Choroid plexus epithelial cell (primary cell): ENCODE measurements at places on chromosomes 7 and 10.

GRCh38 chr7:42869131-42870020 lies 42.5 kb downstream of the C7orf25 start:
- peak; percentile 17 for DNase-seq

- DNase-seq = peak; percentile 18
Measured at GRCh38 chr10:14742815-14743214, 31.9 kb downstream of the FAM107B start.

- no peak for DNase-seq
Measured at GRCh38 chr10:6069081-6069931, 7.1 kb upstream of the IL2RA start.

DNA sequence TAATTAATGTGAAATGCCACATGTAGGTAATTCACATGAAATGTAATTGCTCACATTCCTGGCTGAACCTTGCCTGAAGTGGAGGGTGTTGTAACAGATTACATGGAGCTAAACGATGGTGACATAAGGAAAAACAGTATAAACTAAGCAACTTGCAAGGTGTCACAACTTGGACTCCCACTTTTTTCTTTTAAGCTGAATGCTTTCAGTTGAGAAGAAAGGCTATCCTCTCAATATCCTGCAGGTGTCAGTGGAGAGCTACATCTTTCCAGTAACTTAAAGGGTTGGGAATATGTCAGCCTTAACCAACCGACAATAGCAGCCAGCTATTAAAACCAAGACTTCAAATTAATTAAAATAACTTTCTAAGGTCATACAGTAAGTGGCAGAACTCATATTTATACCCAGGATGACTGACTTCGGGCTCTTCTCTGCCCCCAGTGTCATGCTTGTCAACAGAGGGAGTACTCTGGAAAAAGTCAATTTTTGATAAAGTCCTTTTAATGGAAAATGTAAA lies 33.7 kb downstream of the NRBF2 start:
- peak; percentile 93 for DNase-seq

DNA sequence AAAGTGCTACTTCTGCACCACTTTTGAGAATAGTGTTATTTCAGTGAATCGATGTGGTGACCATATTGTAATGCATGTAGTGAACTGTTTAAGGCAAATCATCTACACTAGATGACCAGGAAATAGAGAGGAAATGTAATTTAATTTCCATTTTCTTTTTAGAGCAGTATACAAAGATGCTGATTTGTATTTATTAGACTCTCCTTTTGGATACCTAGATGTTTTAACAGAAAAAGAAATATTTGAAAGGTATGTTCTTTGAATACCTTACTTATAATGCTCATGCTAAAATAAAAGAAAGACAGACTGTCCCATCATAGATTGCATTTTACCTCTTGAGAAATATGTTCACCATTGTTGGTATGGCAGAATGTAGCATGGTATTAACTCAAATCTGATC lies 110.4 kb downstream of the CFTR start:
- DNase-seq = no peak

GRCh38 chr10:119221201-119221600 lies 13.8 kb downstream of the GRK5 start:
- DNase-seq = no peak

DNA sequence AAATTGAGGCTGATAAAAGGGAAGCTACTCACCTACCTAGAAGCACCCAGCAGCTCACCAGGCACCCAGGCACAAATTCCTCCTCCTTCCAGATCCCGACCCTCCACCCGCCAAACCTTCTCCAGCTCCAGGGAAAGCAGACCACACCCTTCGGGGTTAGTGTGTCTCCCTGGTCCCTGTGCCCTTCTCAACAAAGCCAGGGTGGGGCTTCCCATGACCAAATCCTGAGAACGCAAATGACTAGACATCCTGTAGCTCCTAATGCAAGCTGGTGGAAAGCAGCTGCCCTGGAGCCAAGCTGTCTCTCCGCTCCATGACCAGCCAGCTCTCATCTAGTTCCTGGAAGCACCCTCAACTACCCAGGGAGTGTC lies 4.4 kb downstream of the TBX20 start:
- DNase-seq = no peak

DNA sequence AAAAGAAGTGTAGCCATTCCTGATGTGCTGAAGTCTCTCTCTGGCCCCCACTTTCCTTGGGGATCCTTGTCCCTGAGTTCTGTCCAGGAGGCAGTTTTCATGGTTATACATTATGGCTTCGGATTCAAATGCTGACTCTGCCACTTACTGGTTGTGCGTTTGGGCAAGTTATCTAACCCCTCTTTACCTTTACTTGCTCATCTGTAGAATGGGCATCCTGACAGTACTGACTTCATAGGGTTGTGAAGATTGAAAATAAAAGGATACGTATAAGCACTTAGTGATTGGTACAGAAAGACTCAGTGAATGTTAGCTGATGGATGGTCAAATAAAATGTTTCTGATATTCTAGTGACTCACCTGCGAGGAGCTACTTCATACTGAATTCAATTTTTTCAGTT lies 65.1 kb downstream of the TACR2 start:
- DNase-seq = no peak

DNA sequence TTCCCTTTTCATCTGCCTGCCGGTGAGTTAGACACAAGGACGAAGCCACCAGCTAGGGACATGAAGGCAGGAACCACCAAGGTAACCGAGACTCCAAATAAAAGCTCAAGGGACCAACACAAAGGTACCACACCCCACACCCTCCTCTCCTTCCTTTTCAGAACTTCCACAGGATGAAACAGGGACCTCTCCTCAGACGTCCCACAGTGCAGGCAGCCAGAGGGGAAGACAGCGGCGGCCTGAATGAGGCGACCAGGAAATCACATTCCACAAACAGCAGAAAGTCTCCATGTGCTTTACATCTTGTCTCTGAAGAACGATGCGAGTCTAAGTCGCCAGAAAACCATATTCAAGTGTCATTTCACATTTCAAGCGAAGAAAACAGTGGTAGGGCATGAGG lies 97.8 kb downstream of the DIP2C start:
- no peak for DNase-seq

DNA sequence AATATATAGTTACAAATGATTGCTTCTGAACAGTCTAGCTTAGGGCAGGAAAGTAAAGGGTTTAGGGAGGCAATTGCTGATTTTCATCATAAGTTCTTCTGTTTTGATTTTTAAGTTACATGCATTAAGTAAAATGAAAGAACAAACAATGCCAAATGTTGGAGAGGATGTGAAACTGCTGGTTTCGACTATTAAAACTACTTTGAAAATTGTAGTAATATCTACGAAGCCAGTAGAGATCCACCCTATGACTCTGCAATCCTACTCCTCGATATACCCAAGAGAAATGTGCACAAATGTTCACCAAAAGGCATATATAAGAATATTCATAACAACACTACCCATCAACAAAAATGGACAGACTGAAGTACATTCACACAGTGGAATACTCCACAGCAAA lies 24.3 kb downstream of the PDZD8 start:
- no peak for DNase-seq

DNA sequence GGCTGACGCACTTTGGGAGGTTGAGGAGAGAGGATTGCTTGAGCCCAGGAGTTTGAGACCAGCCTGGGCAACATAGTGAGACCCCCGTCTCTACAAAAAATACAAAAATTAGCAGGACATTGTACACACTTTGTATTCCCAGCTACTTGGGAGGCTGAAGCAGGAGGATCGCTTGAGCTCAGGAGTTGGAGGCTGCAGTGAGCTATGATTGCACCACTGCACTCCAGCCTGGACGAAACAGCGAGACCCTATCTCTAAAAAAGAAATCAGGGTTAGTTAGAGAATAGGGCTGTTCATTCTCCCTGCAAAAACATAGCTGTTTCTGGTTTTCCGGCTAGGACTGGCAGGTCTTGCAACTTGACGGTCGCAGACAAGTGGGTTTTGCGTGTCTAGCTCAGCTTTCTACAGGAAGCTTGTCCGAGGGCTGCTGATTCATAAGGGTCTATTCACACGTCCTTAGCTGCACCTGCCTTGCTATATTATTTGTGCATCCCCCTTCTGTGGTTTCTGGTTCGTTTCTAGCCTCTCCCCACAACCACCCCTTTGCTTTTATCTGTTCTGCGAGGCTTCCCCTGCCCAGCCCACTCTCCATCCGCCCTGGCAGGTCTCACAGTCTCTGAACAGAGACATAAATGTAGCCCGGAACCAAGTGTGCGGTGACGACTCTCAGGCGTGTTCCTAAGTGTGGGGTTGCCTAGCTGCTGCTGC lies 10.7 kb downstream of the AMZ1 start:
- no peak for DNase-seq
